ENCODE measurements at places on chromosomes 1 and 21.

GRCh38 chr21:27839512-27840115 is 872.7 kb upstream of the ADAMTS5 start:
- no peak for DNase-seq

DNA sequence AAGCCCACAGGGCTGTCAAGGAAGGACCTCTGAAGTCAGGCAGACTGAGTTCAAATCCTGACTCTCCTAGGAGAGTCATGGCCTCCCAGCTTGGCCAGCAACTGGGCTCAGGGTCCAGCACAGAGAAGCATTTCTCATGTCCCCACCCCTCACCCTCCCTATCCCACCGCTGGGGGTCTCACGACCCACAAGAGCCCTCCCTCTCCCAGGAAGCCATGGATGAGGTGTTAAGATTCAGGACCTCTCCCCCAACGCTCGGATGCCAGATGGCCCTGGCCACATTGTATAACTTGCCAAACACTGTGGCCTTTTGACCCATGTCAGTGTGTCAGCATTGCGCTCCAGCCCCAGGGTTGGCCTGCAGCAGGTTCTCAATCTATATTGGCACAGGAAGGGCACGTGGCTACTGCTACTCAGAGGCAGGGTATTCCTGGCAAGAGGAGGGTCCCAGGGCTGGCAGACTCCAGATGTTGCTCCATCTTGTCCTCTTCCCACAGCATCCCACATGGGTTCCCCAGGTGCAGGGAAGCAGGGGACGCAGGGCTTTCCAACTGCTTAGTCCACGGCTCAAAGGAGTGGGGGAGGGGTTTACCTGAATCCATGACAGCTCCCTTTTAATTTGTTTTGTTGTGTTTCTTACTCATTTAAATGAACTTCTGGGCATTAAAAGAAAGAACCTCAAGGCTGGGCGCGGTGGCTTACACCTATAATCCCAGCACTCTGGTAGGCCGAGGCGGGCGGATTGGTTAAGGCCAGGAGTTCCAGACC is 10.5 kb downstream of the SLC2A1 start:
- no peak for DNase-seq

DNA sequence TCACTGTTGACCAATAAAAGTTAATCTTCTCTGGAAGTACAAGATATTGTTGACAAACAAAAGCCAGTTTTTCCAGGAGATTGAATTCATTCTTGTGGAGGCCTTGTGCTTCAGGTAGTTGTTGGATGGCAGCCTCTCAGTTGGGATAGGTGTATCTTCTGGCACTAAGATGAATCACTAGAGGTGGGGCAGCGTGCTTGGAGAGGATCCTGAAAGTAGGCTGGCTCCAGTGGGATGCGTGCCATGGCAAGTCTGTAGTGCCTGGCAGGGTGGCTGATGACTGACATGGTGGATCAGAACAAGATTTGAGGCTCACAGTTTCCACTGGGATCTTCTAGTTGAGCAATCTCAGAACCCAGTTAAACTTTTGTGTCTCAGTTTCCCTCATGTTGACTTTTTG is 2.4 kb downstream of the VPS13D start:
- DNase-seq, result no peak

DNA sequence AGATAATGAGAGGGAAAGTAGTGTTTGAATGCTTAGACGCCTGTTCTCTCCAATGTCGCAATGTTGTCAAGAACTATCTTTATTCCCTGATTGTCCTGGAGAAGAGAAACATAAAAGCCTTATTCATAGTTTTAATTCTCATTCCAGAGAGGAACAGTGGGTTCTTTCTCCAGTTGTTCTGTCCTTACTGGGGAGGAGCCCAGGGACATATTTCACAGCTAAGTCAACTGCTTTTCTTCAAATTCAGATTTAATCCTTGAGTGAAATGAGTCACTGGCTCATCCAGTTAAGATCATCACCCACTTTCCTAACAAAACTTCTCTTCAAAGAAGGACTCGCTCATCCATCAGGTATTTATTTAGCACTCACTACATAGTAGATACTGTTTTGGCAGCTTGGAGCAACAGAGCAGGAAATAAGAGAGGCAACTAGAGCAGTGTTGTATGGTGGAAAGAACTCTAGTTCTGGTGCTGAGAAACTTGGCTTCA is 365.7 kb upstream of the USP24 start:
- no peak for DNase-seq

- no peak for DNase-seq
Observed at GRCh38 chr1:153680120-153680403, 1.6 kb downstream of the NPR1 start.

Measured in A549 (cell line).